Breast epithelium (tissue), 4 donors: ENCODE measurements at places on chromosomes 3 and 15.

DNA sequence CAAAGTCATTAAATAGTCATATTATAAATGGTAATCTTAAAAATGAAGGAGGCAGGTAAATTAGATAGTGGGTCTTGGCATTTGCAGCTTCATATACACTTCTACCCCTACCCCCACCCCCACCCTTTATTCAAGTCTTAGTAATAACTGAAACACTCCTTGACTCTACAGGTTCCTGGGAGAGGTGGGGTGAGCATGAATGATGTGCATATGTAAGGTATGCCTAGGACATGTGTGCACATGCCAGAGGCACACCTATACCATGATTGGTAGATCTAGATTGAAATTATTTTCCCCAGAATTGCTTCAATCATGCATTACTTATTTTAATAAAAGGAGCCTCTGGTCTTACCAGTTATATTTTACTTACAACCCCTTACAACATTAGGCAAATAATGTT is 40.1 kb upstream of the PDCD6IP start:
- no peak for DNase-seq

DNA sequence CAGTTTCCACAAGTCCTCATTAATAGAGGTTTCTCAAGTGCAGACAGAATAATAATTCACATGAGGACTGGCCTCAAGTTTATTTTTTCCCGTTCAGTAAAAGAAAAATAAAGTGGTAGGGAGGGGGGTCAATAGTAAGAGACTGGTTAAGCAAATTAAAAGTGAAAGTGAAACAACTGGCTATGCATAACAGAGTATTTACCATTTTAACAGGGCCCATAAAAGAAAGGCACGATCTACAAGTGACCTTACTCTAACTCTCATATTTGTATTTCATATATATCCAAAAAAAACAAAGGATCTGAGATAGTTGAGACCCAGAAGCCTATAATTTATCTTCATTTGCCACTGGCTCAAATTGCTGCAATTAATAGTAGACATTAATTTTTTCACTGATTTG is 686.3 kb downstream of the NTRK3 start:
- no peak for DNase-seq

- DNase-seq = no peak
Observed at GRCh38 chr3:42169579-42170120, 78.5 kb downstream of the TRAK1 start.

DNA sequence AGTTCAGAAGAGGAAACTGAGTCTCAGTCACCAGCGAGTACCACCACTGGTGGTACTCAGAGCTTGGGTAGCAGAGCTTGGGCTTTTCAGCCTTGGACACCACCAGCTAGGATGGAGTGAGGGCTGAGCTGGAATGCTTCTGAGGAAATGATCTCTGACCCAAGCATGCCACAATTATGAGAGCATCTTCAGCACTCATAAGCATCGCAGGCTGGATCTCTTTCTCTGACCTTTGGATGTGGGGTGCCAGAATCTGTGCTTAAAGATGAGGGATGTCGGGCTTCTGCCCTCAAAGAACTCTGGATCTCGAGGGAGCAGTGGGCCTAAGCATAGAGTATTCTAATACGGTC is 36.4 kb downstream of the ZNF710 start:
- no peak for DNase-seq

DNA sequence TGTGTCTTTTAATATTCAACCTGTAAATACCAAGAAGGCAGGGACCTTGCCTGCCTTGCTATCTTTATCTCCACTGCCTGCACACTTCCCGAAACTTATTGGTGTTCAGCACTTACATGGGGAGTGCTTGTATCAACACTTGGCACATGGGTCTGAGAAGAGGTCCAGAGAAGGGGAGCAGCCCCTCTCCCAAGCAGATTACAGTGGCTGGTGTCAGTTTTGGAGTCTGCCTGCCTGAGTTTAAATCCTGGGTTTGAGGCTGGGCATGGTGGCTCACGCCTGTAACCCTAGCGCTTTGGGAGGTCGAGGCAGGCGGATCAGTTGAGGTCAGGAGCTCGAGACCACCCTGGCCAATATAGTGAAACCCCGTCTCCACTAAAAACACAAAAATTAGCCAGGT is 20.3 kb downstream of the MESD start:
- DNase-seq = peak; percentile 15

- peak; percentile 61 for DNase-seq
Observed at GRCh38 chr15:38714309-38715072, 149.9 kb upstream of the RASGRP1 start.
